ENCODE measurements at places on chromosomes 2 and 18.

- DNase-seq: no peak
These were observed 62.7 kb downstream of the MBP start for GRCh38 chr18:77069931-77070330.

DNA sequence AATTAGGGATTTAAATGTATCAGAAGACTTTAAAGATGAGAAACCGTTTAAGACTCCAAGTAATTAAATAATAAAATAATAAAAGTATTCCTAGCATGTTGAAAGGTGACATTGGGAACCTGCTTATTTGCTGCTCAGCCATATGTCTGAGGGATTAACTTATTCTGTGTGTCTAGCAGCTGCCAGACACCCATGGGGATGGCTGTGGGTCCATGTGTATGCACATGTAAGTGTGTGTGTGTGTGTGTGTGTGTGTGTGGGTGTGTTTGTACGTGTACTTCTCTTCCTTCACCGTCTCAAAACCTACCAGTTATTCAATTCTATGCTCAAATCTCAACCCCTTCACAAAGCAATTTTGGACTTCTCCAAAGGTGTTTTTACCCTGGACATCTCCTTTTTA lies 124.5 kb downstream of the SETBP1 start:
- DNase-seq: no peak

DNA sequence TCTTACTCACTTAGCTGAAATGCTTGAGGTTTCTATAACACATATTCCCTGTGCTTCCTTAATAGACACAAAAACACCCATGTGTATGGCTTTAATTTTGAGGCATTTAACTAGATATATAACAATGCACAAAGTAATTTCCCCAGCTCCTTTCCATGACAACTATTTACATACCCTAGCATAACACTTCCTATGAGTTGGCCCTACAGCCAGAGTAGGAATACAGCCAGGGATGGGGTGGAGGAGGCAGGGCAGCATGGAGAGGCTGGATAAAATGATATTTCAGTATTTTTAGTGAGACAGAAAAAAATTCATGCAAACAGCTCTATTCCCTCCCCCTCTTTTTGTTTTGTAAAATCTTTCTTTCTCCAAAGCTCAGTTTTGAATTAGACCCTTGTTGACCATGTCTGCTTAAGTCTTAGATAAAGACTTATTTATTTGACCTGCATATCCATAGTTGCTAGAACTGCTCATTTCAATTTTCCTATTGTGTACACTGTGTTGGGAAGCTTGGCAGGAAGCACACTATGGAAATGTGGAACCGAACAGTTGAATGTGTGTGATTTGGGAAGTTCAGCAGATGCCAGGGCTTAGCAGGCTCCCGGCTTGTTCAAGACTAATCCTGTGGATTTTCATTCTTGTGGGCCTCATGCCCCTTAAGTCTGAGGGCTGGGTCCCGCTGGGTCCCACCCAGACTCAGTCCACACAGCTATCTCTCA lies 11.2 kb upstream of the B3GNT2 start:
- no peak for DNase-seq

DNA sequence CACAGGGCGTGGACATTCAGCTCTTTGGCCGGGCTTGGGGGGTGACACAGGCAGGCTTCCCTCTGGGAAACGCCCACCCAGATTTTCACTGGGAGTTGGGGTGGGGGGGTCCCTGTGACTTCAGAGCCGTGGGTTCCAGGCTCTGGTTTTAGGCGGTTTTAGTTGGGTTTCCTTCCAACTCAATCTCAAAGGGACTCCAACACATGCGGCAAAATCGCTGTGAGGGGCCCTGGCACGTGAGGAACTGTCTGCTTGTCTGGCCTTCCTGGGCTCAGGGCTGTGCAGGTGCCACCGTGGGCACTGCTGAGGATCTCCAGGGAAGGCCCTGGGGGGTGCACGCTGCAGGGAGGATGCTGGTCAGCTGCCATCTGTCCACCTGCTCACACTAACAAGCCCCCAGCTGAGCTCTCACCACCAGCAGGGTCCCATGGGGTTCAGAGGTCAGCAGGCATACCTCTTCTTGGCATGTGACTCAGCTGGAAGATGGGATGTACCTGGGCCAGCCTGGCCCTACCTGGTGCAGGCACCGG lies 11.7 kb downstream of the HS6ST1 start:
- no peak for DNase-seq

GRCh38 chr18:23032030-23032582 lies 99.0 kb downstream of the RBBP8 start:
- no peak for DNase-seq

- no peak for DNase-seq
These were observed 238.5 kb downstream of the ALPK2 start for GRCh38 chr18:58390399-58390798.

- no peak for DNase-seq
These were observed 44.1 kb downstream of the ATOH8 start for GRCh38 chr2:85797921-85798320.

GRCh38 chr2:65072181-65072970 lies 16.2 kb downstream of the CEP68 start:
- no peak for DNase-seq

- DNase-seq: no peak
These were observed 268.4 kb downstream of the ATAD2B start for GRCh38 chr2:23658466-23658942.

DNA sequence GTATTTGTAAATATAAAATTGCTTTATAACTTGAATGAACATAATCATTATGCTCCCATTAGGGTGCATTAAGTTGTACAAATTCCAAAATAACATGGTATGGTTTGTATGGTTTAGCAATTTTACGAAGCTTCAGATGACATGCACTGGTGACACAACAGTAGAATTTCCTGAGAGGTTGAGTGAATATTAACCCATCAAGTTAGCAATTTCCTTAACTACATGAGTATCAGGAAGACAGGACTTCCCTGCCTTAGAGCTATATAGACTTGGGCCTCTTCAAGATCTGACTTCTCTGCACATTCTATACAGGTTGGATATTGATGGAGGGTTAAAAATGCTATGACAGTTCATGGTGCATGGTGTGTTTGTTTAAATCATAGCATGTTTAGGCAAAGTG lies 60.2 kb downstream of the ZC3H6 start:
- no peak for DNase-seq

GRCh38 chr2:9328931-9329330 lies 94.4 kb downstream of the ITGB1BP1 start:
- DNase-seq: no peak

DNA sequence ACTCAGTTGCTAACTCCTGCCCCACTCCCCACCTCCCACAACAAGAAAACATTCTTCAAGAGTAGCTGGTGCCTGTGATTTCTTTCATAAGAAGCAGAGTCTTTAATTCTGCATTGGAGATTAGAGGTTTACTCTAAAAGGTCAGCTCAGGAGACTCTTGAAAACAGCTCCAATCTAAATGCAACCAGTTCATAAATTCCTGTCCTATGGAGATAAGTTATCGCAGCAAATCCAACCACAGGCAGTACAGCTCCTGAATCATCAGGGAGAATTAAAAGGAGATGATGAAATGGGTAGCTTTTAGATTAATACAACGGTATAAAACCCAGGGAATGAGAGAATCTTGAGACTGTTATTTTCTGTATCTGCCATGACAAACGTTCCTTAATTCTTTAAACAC lies 130.7 kb downstream of the SOCS6 start:
- DNase-seq: no peak

- DNase-seq: no peak
These were observed 291.5 kb downstream of the SOX11 start for GRCh38 chr2:5983511-5984272.

- DNase-seq: no peak
These were observed 602 bp upstream of the ADAM17 start for GRCh38 chr2:9556121-9556743.

GRCh38 chr18:10442551-10442971 lies 11.9 kb upstream of the APCDD1 start:
- DNase-seq: no peak

- no peak for DNase-seq
These were observed 85.6 kb downstream of the SS18 start for GRCh38 chr18:26004832-26005231.

- DNase-seq: no peak
These were observed 1544.4 kb downstream of the LRP1B start for GRCh38 chr2:140586379-140586778.

GRCh38 chr2:149329489-149330126 lies 779 bp upstream of the LYPD6 start:
- no peak for DNase-seq

DNA sequence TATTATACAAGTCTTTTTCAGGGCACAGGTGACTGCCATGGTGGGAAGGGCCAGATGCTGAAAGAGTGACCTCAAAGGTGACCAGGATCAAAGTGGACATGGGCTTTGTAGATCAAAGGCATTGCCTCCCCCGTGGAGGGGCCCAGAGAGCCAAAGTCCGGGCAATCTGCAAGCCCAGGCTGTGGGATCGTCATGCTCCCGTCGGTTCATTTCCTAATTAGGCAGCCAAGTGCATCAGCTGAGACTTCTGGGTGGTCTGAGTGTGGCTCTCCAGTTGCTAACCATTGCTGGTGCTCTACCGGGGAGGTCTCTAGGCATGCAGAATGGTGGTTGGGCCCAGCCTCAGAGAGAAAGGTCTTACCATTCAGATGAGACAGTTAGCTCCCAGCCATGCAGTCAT lies 61.6 kb downstream of the TRIB2 start:
- no peak for DNase-seq

DNA sequence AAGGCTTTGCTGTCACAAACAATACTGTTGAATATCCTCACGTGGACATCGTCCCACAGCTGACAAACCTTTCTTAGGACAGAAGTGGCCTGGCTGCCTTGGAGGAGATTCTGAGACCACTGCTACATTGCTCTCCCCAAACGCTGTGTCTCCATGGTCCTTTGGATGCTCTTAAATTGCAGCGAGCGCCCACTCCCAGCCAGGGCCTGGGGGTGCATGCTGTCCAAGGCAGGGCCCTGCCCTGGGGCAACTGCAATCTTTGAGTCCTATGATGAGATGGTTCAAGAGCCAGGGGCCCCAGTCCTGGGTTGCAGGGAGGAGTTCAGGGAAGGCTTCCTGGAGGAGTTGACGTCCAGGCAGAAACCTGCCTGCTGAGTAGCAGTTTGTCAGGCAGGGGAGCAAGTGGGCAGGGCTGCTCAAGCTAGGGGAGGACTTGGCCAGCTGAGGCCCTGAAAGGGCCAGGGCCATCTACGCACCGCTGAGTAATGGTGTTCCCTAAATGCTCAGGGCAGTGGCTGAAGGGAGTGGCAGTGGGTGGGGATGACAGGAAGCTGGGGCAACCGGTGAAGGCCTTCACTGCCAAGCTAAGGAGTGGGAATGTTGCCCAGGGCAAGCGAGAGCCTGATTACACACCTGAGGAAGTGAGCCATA lies 10.8 kb upstream of the SDC1 start:
- DNase-seq: no peak

GRCh38 chr18:61991201-61991600 lies 98.4 kb upstream of the RNF152 start:
- no peak for DNase-seq

DNA sequence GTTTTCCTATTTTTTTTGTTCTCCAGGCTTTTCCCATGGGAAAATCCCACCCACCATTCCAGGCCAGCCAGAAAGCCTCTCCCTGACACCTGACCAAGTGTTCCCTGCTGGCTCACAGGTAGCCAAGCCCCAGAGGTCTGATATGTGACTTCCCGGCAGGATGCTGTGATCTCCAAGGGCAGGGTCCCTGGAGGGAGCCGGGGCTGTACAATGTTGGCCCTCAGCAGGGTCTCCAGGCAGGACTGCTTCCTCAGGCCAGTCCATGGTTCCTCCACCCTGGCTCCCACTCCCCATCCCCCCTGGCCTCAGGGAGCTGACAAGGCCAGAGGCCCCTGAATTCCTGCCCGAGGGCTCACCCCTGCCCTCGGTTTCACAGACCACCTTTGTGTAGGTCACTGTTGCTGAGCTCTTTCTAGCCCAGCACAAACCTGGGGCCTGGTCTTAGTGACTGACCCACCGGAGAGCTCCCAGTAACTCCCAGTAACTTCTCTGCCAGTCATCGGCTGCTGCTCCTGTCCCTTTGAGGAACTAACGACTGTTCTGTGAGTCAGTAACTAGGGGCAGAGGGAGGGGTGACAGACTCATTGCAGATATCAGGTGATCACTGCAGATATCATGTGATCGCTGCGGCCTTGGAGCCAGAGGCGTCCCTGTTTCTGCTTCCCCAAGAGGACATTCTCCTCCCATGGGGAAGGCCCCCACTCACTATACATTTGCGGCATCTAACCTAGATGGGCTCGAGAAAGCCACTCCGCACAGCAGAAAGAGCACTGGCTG lies 38.7 kb downstream of the SDC1 start:
- DNase-seq: no peak

DNA sequence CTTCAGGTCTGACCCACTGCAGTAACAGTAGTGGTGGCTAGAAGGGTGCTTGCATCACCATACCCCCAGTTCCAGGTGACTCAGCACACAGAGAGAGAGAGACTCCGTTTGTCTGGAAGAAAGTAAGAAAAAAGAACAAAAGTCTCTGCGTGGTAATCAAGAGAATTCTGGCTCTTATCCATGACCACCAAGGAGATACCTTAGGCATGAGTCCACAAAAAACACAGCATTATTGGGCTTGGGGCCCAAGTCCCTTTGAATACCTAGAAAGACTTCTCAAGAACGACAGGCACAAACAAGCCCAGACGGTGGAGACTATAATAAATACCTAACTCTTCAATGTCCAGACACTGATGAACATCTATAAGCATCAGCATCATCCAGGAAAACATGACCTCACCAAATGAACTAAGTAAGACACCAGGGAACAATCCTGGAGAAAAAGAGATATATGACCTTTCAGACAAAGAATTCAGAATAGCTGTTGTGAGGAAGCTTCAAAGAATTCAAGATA lies 21.7 kb upstream of the BAZ2B start:
- no peak for DNase-seq

GRCh38 chr2:172735582-172736423 lies at the start of gene RAPGEF4:
Gene RAPGEF4, plus strand, starts transcription at chr2:172735845. Its CDS starts 139 bp downstream, at chr2:172735984.
- no peak for DNase-seq

DNA sequence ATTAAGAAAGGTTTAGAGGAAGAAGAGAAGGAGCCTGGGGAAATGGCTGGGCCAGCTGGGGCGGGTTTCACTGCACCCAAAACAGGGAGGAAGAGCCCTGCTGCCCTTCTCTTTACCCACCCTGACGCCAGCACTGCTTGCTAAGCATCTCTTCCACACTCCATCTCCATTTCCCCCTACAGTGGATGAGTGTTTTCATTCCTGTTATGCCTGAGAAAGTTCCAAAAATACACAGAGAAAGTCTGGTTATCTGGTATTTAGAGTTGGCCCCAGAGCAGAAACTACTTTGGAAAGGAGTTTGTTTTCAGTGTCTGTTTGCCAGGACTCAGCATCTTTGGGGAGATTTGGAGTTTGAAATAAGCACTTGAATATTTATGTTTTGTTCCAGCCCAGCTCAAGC lies 451.0 kb downstream of the SLC4A3 start:
- no peak for DNase-seq

DNA sequence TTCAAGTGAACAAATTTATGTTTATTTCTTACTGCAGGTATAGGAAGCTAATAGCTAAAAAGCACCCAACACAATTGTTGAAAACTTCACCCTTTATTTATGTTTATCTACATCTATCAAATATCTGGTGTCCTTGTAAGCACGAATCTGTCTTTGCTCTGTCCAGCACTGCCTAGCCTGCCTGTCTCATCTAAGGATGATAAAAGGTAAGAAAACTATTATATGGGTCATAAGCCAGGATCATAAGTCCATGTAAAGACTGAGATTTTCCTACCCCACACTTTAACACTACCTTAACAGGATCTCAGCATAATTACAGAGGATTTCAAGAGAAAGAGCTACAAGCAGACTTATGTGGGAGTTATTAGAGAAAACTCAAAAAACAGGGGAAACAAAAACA lies 365.6 kb upstream of the TMEFF2 start:
- no peak for DNase-seq
